ENCODE measurements at places on chromosomes 16 and 17.

DNA sequence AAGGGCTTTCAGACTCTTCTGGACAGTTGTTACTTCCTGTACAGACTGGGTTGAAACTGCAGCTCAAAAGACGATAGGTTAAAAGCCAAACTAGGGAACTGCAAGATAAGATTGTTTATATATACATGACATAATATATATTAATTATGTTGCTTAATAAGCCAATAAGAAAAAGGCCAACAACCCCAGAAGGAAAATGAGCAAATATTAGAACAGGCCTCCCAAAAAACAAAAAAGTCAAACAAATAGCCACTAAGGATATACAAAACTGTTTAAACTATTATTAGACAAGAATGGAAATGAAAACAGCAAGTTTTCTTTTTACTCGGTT, 495 bp upstream of the CMTR2 start:
- no peak for DNase-seq

DNA sequence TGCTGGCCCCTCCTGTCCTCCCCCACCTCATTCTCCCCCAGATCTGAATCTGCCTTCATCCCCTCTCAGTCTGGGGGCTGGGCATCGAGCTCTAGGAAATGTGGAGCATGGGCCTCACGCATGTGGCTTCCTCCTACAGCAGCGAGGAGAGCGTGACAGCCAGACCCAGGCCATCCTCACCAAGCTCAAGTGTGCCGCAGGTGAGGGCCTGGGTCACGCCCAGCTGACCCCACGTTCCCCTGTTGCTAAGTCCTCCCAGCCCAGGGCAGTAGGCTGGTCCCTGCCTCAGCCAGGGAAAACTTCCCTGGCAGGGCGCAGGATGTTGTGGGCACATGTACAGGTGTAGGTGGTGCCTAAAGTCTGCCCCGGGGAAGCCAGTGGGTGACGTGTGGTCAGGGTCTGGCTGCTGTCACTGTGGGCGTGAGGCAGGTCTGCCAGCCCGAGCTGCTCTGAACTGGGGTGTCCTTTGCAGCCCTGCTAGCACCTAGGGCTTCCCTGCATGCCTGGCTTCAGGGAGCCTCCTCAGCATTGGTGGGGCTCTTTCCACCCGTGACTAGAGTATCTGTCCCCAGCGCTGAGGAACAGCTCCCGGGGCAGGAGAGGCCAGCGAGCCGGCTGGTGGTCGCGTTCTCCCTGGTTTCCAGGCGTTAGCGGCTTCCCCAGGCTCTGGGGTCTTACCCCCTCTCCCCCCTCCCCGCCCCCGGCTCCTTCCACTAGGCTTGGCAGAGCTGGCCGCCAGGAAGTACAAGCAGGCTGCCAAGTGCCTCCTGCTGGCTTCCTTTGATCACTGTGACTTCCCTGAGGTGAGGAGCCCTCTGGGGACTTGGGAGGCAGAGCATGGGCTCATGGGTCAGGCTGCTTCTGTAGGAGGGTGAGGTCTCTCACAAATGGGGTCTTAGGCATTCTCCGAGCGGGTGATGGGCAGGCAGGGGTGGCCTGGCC, 3.6 kb downstream of the GPS1 start:
- no peak for DNase-seq

DNA sequence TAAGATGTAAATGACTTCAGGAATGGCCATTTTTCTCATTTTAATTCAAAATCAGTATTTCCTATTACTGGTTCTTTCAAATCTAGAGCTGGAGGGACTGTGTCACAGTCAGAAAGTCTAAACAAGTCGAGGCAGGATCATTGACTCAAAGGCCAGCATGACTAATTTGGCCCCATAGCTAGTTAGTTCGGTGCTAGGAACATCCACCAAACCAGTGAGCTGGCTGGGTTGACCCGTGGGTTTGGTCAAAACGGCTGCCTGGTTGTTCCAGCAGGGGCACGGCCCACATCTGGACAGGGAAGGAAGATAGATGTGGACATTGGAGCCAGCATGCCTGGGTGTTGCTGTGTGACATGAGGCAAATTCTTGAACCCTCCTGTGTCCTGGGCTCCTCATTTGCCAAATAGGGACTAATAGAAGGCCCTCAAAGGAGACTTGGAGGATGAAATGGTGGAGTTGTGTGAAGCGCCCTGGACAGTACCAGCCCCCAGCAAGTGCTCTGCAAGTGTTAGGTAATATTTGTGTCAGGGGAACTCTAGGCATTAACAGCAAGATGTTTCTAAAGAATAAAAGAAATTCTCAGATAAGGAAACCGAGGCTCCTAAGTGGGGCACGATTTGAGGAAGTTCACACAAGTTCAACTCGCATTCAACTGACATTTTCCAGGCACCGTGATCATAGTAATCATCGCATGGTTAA, 46.2 kb downstream of the MEOX1 start:
- no peak for DNase-seq

DNA sequence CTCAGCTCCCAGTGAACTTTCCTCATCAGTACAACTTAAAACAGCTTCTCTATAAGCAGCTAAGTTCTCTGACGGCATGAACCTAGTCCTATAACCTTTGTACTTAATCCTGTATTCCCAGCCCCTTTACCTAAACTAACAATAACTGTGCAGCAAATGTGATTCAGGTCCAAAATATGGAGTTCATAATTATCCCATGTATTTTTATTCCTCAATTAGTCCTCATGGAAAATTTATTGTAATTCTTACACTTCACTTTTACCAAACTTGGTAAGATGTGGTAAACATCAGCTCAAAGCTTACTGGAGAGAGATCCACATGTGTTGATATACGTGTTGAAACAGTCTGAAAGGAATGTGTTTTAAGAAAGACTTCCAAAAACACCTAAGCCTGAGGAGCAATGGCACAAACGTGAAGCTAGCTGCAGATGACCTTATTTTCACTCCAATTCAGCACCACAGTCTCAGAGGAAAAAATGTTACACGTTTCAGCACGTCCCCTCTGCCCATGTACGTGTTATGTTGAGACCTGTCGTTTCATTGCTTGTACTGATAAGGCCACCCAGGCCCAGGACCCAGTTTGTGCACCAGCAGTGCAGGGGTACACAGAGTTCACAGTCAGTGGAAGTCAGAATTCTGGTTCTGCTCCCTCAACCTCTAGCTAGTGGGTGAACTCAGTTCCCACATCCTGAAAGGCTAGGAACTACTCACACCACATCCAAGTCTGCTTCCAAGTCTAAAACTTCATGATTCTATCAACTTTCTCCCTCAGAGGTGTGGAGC, 7.1 kb downstream of the USP31 start:
- no peak for DNase-seq

DNA sequence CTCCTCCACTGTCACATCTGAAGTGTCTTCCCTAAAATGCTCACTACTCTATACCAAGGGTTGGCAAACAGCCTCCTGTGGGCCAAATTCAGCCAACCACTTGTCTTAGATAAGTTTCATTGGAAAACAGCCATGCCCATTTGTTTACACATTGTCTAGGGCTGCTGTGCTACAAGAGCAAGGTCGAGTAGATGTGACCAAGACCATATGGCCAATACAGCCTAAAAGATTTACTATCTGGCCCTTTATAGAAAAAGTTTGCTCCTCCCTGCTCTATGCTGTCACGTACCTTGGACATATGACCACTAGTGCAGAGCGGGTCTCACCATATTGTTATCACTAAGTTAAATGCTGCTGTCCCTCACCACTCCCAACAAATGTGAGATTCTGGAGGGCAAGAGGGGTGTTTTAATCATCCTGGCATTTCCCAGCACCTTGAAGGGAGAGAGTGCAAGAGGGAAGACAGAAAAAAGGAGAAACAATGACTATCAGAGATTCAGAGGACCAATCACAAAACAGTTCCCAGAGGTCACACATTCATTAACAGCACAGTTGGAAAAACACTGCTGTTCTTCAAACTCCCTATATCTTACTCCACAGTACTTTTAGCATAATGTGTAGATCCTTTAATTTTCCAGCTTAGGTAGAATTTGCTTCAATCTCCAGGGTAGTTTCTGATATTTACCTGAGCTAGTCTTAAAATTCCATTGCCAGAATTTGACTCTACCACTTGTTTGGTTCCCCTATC, 13.2 kb downstream of the LSM12 start:
- DNase-seq = no peak

DNA sequence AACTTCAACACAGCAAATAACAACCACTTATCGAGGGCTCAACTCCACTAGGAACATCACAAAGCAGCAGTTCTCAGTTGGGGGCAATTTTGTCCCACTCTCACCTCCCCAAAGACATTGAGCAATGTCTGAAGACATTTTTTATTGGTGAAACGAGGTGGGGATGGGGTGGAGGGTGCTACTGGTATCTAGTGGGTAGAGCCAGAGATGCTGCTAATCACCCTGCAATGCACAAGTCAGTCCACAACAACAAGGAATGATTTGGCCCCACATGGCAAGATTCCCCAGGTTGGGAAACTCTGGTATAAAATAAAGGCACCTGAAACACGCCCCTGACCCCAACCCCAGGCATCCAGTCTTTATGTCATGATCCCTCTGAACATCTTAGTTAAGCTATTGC, 33.3 kb downstream of the TLE7 start:
- no peak for DNase-seq

- no peak for DNase-seq
These were observed 122.0 kb downstream of the COPRS start for GRCh38 chr17:31736855-31737625.

DNA sequence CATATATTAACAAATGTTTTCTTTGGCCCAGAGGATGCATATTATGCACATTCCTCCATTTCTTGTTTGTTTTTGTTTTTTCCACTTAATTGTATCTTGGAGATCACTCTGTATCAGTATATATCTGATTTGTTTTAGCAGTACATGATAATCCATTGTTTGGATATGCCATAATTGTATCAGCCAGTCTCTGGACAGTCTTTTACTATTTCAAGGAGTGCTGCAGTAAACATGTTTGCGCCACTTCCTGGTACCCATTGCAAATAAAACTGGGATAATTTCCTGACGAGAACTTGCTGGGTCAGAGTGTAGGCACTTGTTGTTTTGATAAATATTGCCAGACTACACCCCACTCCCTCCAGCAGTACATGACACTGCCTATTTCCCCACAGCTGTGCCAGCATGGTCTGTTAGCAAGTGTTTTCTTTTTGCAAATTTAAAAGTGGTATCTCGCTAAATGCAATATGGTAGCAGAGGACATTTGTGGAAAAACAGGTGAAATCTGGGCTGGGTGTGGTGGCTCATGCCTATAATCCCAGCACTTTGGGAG, 4.9 kb upstream of the TMEM11 start:
- DNase-seq = no peak

DNA sequence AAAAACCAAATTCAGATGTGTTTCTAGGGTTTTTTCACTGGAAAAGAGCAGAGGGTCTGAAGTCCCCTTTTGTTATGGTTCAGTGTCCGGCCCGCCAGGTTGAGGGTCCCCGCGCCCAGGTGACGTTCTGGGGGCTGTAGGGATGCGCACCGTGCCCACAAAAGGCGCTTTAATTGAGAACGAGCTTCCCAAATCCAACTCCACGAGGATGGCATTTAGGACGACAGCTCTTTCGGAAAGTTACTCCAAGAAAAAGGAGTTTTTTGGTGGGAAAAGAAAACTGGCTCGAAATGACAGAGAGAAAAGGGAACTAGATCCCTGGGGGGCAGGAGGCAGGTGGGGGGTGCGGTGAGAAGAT, 15.9 kb upstream of the ZFHX3 start:
- DNase-seq = no peak

DNA sequence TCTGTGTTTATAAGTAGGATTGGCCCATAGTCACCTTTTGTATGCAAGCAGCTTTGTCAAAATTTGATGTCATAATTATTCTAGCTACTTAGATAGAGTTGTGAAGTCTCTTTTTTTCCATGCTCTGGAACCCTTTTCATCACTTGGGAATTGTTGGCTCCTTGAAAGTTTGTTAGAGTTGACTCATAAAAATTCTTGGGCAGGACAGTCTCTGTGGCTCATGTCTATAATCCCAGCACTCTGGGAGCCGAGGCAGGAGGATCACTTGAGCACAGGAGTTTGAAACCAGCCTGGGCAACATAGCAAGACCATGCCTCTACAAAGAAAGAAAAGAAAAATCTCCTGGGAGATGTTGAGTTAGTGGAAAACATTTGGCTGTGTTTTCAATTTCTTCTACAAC, 45.7 kb upstream of the MRC2 start:
- no peak for DNase-seq

DNA sequence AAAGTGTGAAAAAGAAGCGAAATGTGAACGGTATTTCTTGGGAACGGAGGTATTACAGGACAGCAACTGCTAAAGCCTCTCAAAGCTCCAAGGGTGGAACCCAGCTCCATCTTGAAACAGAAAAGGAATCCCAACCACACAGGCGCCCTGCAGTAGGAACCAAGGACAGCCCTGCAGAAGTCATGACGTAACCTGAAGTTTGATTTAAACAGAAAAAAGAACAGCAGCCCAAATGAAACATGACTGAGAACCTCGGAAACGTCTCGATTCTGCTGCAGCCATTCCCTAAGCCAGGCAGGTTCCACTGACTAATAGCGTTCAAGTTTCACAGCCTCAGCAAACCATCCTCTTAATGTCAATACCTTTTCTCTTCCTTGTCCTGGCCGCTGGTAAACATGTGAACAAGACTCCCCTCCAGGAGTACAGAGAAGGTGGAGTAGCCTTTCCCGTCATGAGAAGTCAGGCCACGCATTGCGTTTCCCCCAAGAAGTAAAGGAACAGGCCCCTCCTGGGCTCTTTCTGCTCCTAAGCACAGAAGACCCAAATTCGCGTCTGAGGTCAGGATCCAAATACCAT, 20.1 kb downstream of the SIAH1 start:
- DNase-seq = no peak
